GM18507 (cell line): ENCODE measurements at places on chromosomes 16 and 17.

- no peak for DNase-seq
Observed at GRCh38 chr17:10944819-10945218, 106.9 kb upstream of the PIRT start.

DNA sequence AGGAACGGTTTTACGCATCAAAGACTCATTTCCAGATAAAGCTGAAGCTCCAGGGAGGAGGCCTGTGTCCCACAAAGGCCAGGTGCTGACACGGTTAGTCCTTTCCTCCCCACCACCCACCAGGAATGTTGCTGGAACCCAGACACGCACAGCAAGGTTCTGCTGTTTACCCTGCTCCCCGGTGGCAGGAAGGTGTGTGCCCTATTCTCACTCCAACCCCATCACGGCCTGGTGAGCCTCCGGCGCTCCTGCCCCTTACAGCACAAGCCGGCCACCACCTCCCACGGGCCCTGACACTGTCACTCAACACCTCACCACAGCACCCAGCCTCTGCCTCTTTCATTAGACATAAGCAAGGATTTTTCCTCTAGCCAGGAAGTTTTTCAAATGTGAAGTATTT, 47.8 kb downstream of the ANKRD11 start:
- no peak for DNase-seq

DNA sequence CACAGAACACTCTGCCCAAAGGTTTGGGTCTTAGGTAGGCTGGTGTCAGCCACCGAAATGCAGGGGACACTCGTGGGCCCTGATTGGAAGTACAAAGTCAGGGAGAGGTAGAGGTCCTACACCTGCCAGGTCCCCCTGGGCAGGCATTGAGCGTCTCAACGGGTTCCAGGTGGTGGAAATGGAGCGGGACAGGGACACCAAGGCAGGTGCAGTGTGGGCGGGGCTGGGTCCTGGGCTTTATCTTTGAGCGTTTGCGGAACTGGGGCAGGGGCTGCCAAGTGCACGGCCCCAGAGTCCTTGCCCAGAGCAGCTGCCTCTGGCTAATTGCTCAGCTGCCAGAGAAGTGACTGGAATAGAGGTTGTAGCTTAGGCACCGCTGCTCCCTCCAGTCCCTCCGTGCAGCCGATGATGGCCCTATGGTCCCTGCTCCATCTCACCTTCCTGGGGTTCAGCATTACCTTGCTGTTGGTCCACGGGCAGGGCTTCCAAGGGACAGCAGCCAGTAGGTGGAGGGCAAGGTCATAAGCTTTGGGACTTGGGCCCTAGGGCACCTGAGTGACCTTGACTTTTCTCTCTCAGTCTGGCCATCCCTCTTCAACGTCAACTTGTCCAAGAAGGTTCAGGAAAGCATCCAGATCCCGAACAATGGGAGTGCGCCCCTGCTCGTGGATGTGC, at the start of gene ZACN:
TSS of gene ZACN (plus strand) at position 323 of the 675 bp plus-strand sequence. CDS start at position 406, 83 bp downstream.
- no peak for DNase-seq

- DNase-seq = no peak
Observed at GRCh38 chr16:397736-398332, 835 bp downstream of the NME4 start.

GRCh38 chr17:17886226-17886625, 49.4 kb upstream of the SREBF1 start:
- DNase-seq = no peak

- DNase-seq = no peak
Observed at GRCh38 chr17:61414141-61414935, 14.7 kb downstream of the TBX2 start.

DNA sequence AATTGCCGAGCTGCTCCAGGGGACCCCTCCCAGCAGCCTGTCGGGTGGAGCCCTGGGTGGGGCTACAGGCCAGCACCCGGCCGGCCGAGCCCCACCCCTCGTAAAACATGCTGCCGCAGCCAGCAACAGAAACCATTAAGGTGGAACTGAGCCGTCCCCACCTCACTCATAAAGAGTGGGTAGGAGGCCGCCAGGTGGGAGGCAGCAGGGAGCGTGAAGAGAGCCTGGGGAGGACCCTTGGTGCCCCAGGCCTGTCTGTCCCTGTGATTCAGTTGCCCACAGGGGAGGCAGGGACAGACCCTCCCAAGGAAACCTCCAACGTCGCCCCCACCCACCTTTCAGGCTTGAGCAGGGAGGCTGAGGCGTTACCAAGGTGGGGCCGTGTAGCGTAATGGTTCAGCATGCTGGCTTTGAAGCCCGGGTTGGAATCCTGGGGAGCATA, 8.4 kb downstream of the FOXN1 start:
- DNase-seq = no peak

GRCh38 chr17:9696279-9697044, 51.1 kb downstream of the USP43 start:
- no peak for DNase-seq

DNA sequence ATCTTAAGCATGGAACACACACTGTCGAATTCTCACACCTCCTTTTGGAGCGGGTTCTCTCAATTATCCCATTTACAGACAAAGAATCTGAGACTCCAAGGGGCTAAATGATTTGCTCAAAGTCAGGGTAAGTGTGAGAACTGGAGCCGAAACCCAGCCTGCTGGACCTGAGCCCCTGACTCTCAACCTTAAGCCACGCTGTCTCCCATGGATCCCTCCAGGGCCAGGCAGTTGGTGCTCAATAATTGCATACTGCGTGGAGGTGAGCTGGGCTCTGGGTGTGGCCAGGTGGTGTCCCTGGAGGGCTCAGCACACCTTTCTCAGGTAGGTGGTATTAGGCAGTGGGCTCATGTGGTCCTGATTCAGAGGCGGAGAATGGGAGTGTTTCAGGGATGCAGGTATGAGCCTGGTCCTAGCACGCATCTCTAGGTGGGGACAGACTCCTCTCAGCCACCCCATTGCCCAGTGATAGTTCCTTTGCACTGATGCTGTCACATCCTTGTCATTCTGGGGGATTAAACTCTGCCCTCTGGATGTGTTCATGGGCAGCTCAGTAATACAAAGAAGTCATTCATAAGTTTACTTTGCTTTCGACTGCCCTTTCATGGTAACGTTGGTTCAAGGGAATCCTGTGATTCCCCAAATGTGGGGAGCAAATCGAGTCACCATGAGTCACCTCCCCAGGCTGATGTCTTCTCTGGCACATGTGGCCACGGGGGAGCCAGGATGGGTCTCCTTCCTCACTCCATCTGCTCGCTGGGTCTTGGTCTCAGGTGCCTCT, 399.5 kb upstream of the TNRC6C start:
- no peak for DNase-seq

- no peak for DNase-seq
Observed at GRCh38 chr17:9408868-9409829, 166.5 kb downstream of the STX8 start.

DNA sequence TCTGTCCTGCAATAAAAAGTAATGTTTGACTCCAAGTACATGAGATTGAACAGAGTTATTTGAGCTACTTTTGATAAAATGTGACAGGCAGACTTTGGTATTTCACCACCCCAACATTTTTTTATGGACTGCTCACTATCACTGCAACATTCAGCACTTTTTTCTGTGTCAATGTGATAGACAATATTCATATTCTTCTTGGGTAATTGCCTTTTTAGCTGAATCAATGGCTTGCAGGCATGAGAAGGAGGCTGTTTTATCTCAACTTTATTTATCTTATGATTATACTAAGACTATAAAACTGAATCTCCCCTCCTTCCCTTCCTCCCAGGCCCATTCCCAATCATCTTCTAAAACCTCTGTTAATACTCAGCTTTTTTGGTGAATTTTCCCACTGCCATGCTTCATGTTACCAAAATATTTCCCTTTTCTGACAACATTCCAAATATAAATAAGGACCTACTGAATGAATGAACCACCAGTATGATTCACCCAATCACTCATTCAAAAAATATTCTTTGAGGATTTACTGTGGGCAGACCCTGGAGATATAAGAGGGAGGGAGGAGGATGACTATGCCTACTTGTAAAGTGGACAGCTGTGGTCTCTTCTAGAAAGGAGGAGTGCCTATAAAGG, 67.6 kb downstream of the CDH13 start:
- DNase-seq = no peak

DNA sequence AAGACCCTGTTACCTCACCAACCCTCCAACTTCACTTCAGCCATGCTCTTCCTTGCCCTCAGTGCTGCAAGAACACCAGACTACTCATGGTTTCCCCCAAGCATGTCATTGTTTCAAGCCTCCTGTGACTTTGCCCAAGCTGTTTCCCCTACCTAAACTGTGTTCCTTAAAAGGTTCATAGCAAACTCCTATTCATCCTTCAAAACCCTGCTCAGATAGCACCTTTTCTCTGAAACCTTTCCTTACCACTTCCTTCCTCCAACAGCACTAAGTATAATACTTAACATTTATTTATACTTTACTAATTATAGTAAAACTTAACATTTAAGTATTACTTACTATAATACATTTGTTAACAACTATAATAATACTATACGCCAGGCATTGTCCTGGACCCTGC, 136.2 kb downstream of the CCT6B start:
- no peak for DNase-seq

DNA sequence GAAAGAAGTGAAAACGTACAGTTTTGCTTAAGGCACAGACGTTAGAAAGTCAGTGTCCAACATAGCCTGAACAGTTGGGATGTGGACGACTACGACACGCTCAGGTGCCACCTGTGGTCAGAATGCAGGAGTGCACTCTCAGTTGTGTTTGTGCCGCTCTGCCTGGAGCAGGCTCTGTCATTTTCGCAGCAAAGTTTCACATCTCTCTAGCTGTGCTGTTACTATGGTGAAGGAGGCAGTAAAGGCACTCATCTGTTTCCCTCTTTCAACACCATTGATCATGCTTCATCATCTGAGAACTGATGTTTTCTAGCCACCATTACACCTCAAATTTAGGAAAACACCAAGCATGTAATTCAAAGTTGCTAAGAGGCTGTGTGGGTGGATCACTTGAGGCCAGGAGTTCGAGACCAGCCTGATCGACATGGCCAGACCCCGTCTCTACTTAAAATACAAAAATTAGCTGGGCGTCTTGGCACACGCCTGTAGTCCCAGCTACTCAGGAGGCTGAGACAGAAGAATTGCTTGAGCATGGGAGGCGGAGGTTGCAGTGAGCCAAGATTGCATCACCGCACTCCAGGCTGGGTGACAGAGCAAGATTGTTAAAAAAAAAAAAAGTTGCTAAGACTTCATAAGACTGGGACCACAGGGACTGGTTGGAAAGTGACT, 44.9 kb upstream of the DNAJA2 start:
- peak; percentile 71 for DNase-seq
